WERI-Rb-1 (cell line): ENCODE measurements at places on chromosomes 3 and 15.

GRCh38 chr3:172166890-172167289, 127.5 kb downstream of the FNDC3B start:
- DNase-seq: no peak

DNA sequence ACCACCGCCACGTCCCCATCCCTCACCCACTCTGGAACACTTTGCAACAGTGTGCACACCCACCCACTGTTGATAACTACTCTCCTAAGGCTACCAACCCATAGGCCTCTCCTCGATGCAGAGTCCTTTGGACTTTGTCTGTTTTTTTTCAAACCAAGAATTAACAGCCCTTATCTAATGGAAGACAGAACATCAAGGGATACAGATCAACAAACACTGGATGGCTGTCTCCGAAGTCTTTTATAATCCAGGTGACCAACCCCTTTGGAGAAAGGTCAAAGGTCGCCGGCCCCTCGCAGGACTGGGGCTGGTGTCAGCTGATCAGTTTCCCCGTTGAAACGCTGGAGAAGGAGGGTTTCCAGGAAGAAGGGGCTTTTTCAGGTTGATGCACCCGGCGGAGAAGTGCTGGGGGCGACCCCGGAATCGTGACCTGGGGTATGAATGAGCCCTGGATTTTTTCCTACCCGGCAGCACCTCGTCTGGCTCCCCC, 532 bp downstream of the B4GALT4 start:
- DNase-seq: no peak

GRCh38 chr3:27503526-27503925, 19.3 kb upstream of the SLC4A7 start:
- no peak for DNase-seq

GRCh38 chr15:70519004-70519365, 244.4 kb downstream of the UACA start:
- no peak for DNase-seq

- no peak for DNase-seq
These were observed 87.8 kb upstream of the UBE2E2 start for GRCh38 chr3:23115171-23115877.

DNA sequence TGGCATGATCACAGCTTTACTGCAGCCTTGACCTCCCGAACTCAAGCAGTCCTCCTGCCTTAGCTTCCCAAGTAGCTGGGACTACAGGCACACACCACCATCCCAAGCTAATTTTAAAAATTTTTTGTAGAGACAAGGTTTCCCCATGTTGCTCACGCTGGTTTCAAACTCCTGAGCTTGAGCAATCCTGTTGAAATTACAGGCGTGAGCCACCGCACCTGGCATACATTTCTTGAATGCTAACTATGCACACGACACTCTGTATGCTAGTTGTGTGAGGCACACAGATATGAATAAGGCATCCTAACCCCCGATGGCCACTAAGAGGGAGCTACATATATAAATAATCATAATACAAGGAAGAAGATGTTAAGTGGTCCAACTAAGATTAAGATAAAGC, 64.9 kb downstream of the CDC25A start:
- DNase-seq: no peak

GRCh38 chr3:150319900-150320299, 88.2 kb upstream of the TSC22D2 start:
- peak; percentile 55 for DNase-seq

DNA sequence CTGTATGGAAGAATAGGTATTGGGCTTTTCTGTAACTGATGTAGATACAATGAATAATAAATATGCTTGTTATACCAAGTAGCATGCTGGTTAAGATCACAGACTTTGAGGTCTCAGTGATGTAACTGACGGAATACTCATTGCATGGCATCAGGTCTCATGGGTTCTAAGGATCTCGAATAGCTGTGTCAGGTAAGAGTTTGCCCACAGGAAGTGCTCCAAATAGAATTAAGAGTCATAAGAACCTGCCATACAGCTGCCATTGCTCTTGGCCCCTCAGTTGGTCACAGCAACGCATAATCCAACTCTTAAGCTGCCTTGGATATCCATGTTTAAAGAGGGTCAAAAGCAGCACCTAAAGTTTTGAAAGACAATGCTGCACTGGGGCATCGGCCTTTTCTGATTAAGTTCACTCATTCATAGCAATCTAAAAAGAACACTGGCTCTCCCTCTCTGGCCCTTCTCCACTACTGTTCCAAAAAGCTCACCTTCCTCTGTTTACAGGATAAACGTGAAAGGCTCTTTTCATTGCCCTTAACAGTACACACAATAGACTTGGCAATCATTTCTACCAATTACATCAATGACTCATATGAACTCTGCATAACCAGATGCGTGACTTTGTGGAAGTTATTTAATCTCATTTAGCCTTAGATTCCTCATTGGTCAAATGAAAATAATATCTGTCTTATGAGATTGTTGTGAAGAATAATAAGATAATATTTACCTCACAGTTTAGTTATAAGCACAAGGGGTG, 74.6 kb downstream of the ZBTB20 start:
- no peak for DNase-seq

DNA sequence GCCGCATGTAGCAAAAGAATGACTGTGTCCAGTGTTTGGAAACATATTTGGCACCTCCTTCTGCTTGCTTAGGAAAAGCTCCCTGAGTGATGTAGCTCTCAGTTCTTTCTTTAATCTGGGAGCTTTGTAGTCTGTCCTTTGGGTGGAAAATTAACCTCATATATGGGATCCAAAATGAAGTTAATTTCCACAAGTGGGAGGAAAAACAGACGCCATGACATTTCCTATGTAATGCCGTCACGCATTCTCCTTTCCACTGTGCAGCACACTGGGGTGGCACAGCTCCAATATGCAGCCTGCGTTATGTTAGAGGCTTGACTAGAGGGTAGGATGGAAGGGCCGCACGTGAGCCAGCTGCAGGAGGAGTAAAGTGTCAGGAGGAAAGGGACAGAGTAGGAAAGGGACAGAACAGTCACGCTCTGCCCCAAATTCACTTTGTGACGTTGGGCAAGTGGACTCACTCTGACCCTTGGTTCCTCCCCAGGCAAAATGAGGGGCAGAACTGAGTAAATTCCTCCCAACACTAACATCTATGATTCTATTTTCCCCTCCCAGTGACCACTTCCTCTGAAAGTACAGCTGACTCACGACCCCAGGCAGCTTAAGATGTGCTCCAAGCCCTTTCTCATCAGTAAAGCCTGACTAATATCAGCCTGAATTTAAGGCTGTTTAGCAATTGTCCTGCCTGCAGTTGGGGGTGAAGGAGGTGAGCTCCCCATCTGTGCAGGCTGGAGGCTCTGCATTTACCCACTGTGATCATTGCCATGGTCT, 176.5 kb upstream of the PFN2 start:
- peak; percentile 16 for DNase-seq

- DNase-seq: peak; percentile 85
These were observed 753 bp downstream of the PLCH1 start for GRCh38 chr3:155744010-155744625.

- no peak for DNase-seq
These were observed 292.9 kb downstream of the TLE3 start for GRCh38 chr15:69804786-69805185.

DNA sequence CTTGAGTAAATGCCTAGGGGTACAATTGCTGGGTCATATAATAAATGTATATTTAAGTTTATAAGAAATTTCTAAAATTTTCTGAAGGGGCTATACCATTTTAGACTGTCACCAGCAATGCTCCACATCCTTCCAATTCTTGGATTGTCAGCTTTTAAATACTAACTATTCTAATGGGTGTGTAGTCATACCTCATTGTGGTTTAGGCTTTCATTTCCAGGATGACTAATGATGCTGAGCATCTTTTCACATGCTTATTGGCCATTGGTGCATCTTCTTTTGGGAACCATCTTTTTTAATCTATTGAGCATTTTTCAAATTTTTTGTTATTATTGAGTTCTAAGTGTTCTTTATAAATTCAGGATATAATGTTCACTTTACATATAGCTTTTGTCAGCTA, 52.5 kb upstream of the CORO2B start:
- DNase-seq: no peak

DNA sequence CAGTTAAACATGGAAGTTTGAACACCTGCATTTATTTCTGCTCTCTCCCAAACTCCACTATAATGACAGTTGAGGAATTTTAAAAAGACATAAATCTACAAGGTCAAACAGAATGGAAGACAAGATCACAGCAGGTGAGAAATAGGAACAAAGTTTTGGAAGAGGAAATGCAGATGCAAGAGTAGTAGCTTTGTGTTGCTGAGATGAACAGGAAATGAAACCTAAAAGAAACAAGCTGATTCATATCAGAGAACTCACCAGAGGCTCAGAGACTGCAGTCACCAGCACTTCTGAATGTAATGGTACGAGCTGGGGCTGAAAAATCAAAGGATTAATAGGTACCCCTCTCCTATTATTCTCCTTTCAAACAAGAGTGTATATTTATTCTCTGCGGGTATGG, 459.9 kb downstream of the RAP2B start:
- no peak for DNase-seq

- no peak for DNase-seq
These were observed 79.5 kb downstream of the ZNF280D start for GRCh38 chr15:56653787-56654186.

- no peak for DNase-seq
These were observed 66.3 kb downstream of the CRYGS start for GRCh38 chr3:186477876-186478275.

- no peak for DNase-seq
These were observed 113.2 kb downstream of the RFTN1 start for GRCh38 chr3:16400106-16400931.

- peak; percentile 44 for DNase-seq
These were observed 122.3 kb downstream of the MEGF11 start for GRCh38 chr15:66131200-66131599.

DNA sequence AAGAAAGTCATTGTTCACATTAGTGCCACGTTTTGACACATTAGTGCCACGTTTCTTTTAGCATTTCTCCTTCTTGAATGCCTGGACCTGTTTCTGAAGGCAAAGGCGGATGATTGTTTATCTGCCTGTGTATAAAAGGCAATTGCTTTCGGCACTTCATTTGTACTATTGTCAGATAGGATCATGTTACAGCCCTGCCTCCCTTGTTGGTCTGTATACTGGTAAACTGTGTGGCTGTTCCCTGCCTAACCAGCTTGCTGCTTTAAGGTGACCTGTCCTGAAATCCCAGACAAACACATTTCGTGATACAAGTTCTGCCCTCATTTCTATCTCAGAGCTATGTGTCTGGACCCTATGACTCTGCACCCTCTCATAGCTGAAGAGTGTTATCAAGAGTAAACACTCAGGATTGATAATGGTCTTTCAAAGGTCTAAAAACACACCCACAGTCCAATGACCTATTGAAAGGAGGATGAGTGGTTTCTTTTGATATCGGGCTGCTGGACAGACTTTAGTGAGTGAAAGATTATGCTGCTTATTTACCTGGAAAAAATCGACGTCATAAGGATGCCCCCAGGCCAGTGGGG, 276.3 kb upstream of the MCTP2 start:
- no peak for DNase-seq

DNA sequence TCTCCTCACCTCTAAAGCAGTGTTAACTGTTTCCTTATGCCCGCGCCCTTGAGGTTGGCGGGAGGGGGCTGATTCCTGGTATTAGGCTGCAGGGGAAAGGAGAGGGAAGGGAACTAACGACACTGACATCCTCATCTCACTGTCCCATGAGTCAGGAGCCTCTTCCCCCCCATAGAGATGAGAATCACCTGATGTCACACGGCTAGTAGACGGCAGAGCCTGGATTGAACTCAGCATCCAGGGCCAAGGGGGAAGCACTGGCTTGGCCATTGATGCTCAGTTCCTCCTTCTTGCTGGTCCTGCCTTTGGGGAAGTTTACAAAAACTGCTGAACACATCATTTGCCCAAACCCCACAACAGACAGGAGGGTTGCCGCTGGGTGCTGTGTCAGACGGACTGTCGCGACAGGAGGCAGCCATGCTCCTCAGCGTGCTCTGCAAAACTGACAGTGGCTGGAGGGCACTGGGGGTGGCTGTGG, 38.5 kb downstream of the IDH2 start:
- DNase-seq: no peak

DNA sequence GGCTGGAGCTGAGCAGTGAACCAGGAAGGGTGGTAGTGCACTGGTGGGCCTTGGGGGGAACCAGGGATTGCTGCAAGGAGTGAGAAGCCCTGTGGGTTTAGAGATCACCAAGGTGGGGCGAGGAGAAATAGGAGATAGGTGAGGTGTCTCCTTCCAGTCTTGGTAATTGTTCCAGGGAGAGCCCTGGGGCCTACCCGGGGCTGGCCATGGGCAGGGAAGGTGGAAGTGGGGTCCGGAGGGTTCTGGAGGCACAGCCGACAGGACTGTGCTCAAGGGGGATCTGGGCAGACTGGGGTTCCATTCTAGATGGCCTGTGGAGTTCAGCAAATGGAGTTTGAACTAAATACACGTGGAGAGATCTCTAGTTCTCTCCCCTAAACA, 4.5 kb downstream of the CHST13 start:
- no peak for DNase-seq

DNA sequence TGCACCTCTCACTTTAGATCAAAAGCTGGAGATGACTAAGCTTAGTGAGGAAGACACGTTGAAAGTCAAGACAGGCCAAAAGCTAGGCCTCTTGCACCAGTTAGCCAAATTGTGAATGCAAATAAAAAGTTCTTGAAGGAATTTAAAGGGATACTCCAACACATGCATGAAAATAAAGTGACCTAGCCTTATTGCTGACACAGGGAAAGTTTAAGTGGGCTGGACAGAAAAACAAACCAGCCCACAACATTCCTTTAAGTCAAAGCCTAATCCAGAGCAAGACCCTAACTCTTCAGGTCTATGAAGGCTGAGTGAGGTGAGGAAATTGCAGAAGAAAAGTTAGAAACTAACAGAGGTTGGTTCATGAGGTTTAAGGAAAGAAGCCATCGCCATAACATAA, 100.6 kb upstream of the PSMD6 start:
- DNase-seq: no peak

- DNase-seq: no peak
These were observed 51.1 kb downstream of the CGNL1 start for GRCh38 chr15:57427367-57427821.

DNA sequence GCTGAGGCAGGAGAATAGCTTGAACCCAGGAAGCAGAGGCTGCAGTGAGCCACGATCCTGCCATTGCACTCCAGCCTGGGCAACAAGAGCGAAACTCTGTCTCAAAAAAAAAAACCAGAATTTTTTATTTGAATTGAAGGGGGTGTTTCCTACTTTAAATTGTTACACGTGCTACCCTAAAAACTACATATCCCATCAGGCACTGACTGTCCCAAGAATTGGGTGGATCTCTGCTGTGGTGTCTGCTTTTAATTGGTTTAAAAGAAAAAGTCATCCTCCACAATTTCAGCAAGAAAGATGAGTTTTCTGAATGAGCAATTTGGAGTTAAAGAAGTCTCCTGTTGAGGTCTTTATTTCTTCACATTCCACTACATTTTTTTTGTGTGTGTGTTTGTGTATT, 2.1 kb downstream of the PDIA3 start:
- DNase-seq: no peak

GRCh38 chr15:84781495-84781894, 33.1 kb downstream of the ZNF592 start:
- DNase-seq: no peak

- no peak for DNase-seq
These were observed 8.5 kb upstream of the MYH15 start for GRCh38 chr3:108518895-108519294.
